ENCODE measurements at places on chromosomes 1 and 21.
A peak's percentile ranks its signal among the peaks of the same experiment; 100 is the strongest.

DNA sequence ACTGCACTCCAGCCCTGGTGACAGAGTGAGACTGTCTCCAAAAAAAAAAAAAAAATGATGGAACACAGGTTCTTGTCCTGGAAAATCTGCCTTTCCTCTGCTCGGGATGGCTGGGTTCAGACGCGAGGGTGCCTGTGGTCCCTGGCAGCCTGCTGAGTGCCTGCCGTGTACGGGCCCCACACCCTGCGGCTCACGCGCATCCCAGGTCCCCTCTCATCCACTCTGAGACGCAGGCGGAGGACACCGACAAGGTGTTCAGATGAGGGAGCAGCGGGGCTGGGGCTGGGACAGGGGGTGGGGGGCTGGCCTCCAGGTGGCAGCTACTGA lies 4.3 kb upstream of the ANKRD65 start:
- no peak for DNase-seq

- DNase-seq: no peak
These were observed 132.3 kb downstream of the URB2 start for GRCh38 chr1:229758101-229759036.

- DNase-seq: no peak
These were observed 50.3 kb upstream of the DPH5 start for GRCh38 chr1:101075926-101076325.

GRCh38 chr1:115337633-115338456 lies at the start of gene NGF:
NGF (minus strand) TSS chr1:115338249; CDS start chr1:115286795, 51,454 bp downstream.
- no peak for DNase-seq

DNA sequence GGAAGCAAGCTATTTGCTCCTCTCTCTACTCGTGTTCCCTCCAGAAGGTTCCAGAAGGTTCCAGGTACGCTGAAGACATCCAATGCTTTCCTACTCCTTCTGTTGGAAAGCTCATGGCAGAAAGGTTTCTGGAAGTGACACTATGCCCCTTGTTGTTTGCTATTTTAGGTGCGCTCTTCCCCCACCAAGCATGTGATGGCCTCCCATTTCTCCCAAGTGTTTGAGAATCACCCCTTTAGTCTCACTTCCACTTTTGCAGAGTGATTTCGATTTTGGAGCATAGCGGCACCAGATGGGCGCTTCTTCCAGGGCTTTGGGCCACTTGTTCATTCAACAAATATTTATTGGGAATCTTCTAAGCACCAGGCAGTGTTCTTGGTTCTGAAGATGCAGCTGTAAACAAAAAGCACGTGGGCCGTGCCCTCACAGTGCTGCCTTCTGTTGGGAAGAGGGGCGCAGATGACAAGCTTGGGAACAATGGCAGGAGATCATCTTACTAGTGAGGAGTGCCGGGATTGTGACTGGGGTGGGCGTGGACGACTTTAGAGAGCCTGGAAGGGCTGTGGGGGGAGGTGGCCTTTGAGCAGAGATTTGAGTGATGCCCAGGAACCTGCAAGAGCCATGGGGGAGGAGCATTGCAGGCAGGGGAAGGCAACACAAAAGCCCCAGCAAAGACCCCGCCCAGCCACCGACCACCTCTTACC lies 43.0 kb upstream of the TARDBP start:
- DNase-seq: no peak

GRCh38 chr1:148158341-148159003 lies 6.4 kb upstream of the NBPF11 start:
- DNase-seq: no peak

DNA sequence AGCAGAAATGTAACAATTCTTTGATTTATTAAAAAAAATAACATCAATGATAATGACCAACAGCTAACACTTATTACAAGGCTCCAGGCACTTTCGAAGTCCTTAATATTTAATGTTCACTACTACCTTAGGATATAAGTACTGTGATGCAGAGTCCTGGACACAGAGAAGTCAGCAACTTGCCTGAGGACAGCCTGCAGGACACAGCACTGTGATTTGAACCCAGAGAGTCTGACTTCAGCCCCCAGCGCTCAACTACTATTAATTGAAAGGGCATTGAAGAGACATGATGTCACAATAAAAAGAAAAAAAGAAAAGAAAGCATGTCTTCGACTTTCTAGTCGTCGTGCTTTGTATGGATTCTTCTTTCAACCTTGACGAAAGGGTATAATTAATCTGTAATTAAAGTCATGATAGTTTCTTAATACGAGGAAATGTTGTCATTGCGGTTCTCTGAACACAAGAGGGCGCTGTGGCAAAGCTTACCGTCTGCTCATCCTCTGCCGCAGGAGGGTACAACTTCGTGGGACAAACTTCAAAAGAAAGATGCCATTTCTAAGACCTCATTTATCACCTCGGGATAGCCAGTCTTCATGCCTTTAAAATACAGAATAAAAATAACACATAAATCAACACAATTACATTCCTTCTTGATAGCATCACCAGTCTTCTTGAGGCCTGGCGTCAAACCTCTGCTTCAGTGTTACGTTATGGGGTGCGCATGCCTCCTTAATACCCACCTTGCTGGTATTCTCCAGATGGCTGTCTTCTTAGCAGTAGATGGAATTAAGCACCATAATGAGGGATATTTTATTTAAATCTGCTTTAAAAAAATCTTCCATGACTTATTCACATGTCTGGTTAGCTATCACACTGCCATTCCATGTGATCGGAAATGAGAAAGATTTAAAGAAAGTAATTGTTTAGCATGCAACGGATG lies 240.1 kb downstream of the DISC1 start:
- DNase-seq: peak; percentile 47

- DNase-seq: no peak
These were observed 12.9 kb downstream of the TTC34 start for GRCh38 chr1:2788506-2789163.

DNA sequence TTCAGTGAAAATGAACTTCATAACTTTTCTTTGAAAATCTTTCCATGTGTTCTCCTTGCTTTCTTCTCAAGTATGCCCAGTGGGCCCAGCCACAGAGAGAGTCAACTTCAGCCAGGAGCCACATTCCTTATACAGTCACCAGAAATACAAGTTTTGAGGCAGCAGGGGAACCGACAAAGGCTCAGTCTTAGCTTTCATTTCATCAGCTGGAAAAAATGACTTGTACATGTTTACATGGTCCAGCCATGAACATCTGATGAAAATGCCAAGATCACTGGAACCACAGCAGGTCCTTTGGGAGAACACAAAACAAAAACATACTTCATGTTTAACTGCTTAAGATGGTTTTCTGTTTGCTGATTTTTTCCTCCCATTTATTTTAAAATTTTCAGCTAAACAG lies 72.5 kb downstream of the SYDE2 start:
- DNase-seq: no peak

DNA sequence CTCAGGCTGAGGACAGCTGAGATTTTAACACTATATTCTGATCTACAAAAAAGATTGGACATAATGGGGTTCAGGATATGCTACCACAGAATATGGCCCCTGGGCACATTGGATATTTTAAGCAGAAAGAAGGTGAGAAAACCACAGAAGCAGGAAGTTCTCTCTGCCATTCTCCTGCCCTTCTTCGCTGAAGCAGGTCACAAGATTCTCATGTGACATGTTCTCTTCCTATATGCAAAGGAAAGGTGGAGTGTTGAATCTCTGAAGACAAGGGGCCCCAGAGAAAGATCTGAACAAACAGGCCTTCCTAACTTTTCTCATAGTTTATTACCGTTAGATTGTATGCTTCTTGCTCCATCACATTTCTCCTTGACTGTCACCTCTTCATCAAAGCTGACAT lies 285.7 kb downstream of the S1PR1 start:
- no peak for DNase-seq

GRCh38 chr1:209611771-209612570 lies 28.5 kb downstream of the CAMK1G start:
- DNase-seq: no peak

DNA sequence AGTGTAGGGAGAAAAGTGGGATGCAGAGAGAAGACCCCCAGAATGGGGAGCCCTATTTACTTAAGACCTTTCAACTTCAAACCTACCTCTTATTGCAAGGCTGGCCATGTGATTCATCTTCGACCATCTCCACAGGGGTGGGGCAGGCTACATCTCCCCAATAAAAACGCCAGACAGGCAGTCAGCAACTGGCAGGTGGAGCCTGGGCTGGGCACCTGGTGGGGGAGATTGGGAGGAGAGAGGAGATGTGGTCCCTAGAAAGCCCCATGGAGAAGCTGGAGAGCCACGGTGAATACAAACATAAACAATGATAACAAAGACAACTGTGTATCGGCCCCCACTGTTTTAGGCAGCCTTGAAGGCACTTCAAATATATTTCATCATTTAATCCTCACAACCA lies 336.7 kb upstream of the PROX1 start:
- no peak for DNase-seq

GRCh38 chr1:43348809-43349593 lies 9.8 kb upstream of the CDC20 start:
- peak; percentile 76 for DNase-seq
